Calu3 (cell line): ENCODE measurements at places on chromosomes 5 and 9. TPM values are rescaled to one million over a fixed set of nuclear protein-coding genes. Genes with fewer than 3 reads are reported as not detected.

The PTGDS gene
- not detected in 2 replicates for total RNA-seq

The ST8SIA4 gene
- total RNA-seq: not detected in 2 replicates

The PLCXD3 gene
- not detected in 2 replicates for total RNA-seq

The PRR16 gene
- total RNA-seq: 1.5 and 2.9 TPM in 2 replicates

The PPP2R2B gene
- 1.2 TPM in 1 of 2 replicates, not detected in the other for total RNA-seq

The PCDHB12 gene
- 1.3 and 1.6 TPM in 2 replicates for total RNA-seq

The CDH10 gene
- total RNA-seq: not detected in 2 replicates

The HMCN2 gene
- total RNA-seq: 0.32 TPM in 1 of 2 replicates, not detected in the other

The LCN15 gene
- total RNA-seq: not detected in 2 replicates

The C9orf153 gene
- not detected in 2 replicates for total RNA-seq

The KCTD16 gene
- 0.14 TPM in 1 of 2 replicates, not detected in the other for total RNA-seq

The ADGRV1 gene
- total RNA-seq: 1.8 and 3.5 TPM in 2 replicates

DNA sequence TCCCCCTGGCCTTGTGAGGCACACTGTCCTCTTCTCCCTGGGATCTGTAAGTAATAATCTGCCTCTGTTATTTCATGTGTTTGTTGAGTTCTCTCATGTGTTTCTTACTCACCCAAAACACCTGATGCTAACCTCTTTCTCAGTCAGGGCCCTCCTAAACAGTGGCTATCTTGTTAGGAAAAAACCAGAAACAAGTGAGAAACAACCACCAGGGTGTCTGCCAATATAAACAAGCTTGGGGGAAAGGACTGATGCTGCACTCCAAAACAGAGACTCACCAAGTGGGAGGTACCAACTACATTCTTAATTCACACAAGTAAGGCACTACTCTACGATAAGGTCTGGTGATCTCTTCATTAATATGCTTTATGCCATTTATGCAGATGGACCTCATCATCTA is 564.4 kb downstream of the SEMA5A start:
- no peak for DNase-seq

- DNase-seq: no peak
Measured at GRCh38 chr9:135575995-135576631, 14.6 kb downstream of the PAEP start.

DNA sequence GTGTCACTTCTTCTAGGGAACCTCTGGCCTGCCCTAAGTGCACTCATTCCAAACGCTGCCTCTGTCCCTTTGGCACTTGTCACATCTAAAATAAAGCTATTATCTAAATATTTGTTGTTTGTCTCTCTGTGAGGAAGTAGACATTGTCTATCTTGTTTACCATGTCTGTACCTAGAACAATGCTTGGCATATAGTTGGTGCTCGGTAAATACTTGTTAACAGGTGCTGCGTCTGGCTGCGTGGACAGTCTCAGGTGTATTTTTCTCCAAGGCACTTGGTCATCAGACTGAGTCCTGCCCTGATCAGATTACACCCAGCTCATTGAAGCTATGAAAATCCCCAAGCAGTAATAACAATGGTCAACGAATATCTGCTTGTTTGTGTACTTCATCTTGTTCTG is 174.9 kb upstream of the SMIM23 start:
- DNase-seq: no peak

GRCh38 chr5:151086905-151087360 is 6.1 kb upstream of the TNIP1 start:
- peak; percentile 76 for DNase-seq

DNA sequence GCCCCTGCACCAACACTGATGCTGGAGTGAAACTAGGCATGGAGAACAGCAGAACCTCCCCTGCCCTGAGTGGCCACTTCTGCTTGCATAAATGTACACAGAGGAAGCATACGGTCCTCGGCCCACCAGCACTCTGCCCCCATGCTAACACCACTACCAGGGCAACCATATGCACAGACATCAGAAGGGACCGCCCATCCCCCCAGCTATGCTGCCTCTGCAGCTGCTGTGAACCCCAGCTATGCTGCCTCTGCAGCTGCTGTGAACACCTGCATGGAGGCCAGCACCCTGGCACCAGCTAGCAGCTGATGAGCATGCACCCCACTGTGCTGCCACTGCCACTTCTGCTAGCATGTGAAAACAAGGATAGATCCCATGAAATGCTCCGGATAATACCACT is 250.3 kb downstream of the TUSC1 start:
- DNase-seq: no peak

GRCh38 chr5:76804266-76804665 is 14.6 kb upstream of the F2RL1 start:
- peak; percentile 74 for DNase-seq

DNA sequence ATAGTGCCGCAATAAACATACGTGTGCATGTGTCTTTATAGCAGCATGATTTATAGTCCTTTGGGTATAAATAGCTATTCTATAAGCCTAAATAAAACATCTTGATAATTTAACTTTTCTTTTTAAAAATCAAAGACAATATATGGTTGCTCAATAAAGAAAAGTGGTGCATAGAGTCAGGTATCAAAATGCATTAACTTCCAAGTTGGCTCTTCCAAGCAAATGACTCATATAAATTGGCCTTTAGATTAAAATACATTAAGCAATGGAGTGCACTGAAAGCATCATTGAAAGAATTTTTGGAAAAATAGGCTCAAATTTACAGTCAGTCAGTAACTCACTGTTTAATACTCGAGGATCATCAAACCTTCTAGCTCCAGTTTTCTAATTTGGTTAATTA is 106.6 kb downstream of the PLCXD3 start:
- DNase-seq: no peak

- no peak for DNase-seq
Measured at GRCh38 chr5:10715605-10716290, 45.3 kb downstream of the DAP start.

- DNase-seq: no peak
Measured at GRCh38 chr5:179817470-179817840, 3.2 kb upstream of the SQSTM1 start.

DNA sequence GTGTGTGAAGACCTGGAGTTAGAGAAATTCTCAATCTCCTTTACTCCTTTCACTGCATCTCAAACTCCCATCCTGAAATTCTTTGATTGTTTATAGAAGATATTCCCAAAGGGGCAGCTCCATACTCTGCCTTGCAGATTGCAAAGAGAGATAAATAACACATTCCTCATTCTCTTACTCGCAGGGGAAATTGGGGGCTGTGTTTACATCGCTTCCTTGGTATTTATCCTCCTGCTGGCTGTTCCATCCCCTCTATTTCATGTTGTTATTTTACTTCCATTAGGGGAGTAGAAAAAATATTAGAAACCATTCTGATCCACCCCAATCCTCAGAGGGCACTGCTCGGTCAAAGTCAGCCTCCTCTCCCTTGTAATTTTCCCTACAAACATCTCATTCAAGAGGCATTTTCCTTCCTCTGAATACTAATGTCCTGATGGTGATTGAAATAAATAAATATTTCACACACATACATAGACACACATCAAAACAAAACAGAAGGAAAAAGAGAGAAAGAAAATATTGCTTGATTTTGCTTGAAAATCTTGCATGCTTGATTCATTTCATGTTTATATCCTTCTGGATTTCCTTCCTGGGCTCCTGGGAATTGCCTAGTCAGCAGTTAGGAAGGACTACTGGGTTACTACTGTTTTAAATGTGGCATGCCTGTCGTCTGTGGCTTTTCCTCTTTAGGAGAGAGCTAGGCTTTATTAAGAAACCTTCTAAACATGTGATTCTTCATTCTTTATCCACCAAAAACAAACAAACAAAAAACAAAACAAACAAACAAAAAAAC is 420.1 kb upstream of the PAPPA start:
- DNase-seq: no peak

DNA sequence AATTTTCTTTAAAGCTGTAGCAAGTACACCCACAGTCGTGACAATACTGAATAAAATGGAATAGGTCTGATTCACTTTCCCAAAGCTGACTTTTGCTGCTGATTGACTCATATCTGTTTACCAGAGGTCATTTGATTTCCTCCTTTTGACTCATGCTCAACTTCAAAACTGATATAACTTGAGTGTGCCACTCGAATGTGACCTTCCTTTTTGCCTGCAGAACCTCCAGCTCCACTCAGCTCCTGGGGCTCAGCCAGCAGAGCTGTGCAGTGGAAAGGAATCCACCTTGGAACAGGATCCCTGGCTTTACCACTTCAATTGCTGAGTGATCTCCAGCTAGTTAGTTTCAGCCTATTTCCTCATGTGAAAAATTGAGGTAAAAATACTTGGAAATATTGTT is 84.1 kb downstream of the FEM1C start:
- DNase-seq: peak; percentile 60

GRCh38 chr9:101229606-101230005 is 155.2 kb downstream of the BAAT start:
- no peak for DNase-seq

DNA sequence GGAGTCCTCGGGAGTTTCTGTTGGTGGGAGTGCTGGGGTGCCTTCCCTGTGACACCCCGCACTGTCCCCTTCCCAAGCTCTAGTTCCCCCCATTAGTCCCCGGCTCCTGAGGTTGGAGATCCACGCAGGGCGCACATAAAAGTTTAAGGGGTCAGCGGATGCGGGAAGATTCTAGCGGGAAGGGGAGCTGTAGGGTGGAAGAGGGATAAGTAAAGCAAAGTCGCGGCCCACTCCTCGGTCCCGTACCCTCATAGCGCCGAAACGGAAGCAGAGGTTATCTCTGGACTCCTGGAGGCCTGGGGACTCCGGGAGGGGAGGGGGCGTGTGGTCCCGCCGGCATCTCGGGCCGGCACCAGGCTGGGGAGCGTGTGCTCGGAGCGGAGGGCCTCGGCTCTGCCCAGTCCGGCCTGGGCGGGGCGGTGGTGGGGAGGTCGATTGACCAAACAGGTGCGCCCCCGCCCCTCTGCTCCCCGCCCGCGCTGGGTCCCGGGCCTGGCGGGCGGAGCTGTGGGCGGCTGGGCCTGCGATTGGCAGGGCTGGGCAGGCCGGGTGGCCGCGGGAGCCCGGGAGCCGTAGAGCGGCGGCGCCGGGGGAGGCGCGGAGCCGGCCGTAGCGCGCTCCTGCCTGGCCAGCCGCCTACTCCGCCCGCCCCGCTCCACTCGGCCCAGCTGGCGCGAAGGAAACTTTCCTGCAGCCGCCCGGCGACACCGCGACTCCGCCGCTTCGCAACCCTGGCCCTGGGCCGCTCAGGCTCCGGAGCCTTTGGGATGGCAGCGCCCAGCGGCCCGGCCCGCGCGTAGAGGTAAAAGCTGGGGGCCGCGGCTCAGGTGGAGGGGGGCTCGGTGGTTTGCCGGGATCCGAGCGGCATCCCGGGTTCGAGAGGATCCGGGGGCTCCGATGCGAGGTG is 52.2 kb upstream of the DAB2IP start:
- DNase-seq: peak; percentile 90

DNA sequence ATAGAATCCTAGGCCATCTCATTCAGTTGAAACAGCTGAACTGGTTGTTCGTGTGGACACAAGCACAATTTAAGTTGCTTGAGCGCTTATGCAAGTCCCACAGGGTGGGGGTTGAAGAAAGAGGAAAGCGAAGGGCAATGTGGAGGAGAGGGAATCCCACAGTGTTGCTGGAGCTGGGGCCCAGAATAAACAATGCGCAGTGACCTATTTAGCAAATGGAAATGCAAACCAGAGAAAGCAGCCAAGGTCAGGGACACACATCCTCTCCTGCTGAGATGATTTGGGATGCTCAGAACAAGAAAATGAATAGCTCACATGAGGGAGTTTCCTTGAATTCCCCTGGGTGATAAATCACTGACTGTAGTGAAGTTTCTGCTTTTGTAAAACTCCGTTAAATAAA is 838.3 kb downstream of the TLE4 start:
- DNase-seq: no peak
